Fibroblast of villous mesenchyme (primary cell): ENCODE measurements at places on chromosomes 6 and 20. TPM values are rescaled to one million over a fixed set of nuclear protein-coding genes. Genes with fewer than 3 reads are reported as not detected.

PARD6B gene
- total RNA-seq: 1.6 and 6.5 TPM in 2 replicates

PHACTR1 gene
- total RNA-seq: 0.32 and 0.43 TPM in 2 replicates

CCN6 gene
- not detected in 2 replicates for total RNA-seq

MANEA gene
- 8.7 and 19.9 TPM in 2 replicates for total RNA-seq

CENPW gene
- total RNA-seq: 11.3 and 12.5 TPM in 2 replicates

DDX27 gene
- 28.7 and 33.2 TPM in 2 replicates for total RNA-seq

CST5 gene
- total RNA-seq: not detected in 2 replicates

CTAGE9 gene
- total RNA-seq: not detected in 2 replicates
